Activated CD8-positive, alpha-beta memory T cell treated with anti-CD3 and anti-CD28 coated beads, Interleukin-2, amount 50 U/mL, for 4 hours (primary cell): ENCODE measurements at places on chromosomes 12 and 14.
A peak's percentile ranks its signal among the peaks of the same experiment; 100 is the strongest.

GRCh38 chr12:50127546-50127945 is 15.5 kb downstream of the COX14 start:
- no peak for DNase-seq

DNA sequence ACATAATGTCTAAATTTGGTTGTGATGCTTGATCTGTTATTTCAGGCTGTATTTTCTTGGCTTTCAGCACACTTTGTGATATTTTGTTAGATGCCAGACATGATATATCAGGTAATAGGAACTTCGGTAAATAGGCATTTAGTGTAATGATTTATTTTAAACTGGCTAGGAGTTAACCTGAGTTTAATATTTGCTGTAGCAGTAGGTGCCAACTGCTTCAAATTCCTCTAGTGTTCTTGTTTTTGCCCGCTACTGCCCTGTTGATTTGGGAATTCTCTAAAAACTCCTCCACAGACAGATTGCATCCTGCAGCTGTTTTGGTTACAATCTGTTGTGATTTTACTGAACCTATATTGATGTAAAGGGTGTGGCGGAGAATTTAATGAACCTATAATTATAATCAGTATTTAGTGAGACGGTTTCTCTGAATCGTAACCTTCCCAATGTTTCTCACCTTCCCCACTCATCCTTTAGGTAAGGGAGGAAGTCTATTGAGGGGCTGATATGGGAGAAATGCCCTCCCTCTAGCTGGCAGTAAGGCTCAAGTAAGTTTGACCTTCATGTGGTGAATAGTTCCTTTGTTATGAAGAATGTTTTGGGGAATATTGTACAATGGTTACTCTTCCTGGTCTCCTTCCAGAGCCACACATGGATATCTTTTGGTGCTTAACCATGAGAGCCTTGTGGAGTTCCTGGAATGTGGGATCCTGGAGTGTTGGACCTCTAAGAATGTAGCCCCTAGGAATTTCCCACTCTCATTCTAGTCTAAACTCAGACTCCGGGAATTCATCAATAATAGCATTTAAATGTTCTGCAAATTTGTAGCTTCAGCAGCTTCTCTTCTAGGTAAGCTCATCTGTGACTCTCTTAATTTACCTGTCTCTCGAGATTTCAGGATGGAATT is 634.1 kb downstream of the FSCB start:
- no peak for DNase-seq

GRCh38 chr14:74263921-74264320 is 24.7 kb downstream of the VSX2 start:
- DNase-seq, result no peak

DNA sequence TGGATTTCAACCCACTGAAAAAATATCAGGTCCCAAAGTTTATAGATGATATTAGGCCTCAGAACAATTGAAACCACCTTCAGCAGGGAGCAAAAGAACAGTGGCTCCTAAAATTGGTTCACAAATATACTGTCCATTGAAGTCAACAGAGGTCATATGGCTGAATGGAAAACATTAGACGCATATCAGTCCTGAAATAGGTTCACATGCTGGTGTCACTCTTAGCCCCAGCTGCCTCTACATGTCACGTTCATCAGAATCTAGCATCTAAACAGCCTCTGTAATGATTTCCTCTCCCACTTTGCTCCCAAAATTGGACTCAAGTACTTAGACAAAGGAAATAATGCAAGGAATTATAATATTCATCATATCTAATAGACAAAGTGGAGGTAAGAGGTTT is 8.7 kb downstream of the FLRT2 start:
- DNase-seq, result no peak

- no peak for DNase-seq
Measured at GRCh38 chr12:105076098-105076497, 8.2 kb downstream of the ALDH1L2 start.

DNA sequence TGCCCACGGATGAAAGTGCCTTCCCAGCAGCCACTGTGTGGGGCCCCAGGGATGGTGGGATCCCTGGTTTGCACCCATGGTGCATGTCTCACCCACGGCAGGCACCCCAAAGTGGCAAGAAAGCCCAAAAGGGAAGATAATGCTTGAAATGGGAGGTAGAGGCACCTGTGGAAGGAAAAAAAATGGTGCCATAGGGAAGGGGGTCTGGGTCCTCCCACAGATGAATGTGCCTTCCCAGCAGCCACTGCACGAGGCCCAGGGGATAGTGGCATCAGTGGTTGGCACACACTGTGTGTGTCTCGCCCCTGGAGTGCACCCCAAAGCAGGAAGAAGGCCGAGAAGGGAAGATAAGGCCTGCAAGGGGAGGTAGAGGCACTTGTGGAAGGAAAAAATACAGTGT is 264.2 kb downstream of the ALG10 start:
- DNase-seq, result no peak

- no peak for DNase-seq
Measured at GRCh38 chr12:124796303-124796960, 67.2 kb downstream of the SCARB1 start.

- DNase-seq, result no peak
Measured at GRCh38 chr14:64688811-64689281, 15.4 kb upstream of the PLEKHG3 start.

DNA sequence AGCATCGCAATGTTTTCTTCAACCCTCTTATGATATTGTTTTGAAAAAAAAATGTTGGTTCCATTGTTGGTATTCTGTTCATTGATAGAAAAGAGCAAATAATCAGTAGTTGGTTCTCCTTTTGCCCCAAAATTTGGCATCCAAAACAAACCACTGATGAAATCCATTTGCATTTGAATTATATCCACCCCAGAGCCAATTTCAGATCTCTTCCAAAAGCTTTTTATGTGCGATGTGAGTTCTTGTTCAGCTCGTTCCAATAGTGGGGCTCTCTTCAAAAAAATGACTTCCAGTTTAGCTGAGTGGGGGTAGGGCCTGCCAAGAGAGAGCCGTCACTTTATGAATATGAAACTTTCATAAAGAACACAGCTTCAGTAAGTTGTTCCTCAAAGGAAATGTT is 130.7 kb downstream of the DIO2 start:
- no peak for DNase-seq

DNA sequence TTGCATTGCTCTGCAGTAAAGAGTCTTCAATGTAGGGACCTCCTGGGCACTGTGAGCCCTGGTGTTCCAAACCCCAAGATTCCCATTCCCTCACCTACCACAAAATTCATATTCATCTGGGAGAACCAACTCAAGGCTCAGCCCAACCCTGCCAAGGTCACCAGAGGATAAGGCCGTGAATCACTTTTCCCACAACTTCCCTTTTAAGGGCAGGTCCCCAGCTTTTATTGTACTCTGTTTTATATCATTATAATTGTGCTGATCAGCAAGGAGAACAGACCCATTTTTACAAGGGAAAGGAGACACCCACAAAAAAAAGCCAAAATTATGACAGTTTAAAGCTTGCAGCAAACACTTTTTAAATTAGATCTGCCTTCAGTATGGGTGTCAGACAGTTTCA is 363.0 kb upstream of the FKBP4 start:
- no peak for DNase-seq

GRCh38 chr14:93732524-93732923 is 55.8 kb downstream of the PRIMA1 start:
- no peak for DNase-seq

DNA sequence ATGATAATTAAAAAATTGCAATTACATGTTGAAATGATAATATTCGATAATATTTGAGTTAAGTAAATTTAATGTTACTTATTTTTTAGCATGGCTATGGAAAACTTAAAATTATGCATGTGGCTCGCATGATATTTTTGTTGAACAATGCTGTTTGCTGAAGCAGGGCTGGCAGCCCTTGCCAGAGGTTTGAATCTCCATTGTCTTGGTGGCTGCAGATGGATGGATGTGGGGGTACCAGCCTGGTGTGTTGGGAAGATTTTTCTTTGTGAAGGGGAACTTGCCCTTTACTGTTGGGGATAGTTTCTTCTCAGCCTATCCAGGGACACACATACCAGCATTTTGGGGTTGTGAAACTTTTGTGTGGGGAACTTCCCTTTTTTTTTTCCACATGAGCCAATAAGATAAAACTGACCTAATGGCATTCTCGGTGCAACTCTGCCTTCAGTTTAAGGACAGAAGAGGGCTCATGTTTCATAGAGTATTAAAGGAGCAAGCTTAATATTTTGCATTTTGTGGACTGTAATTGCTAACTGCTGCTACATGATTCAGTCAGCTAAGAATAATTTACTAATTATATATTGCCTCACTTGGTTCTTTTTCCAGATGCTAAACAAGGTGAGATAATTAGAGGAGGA is 8.8 kb downstream of the RASSF3 start:
- DNase-seq, result no peak

- DNase-seq, result no peak
Measured at GRCh38 chr12:5984873-5985272, 39.8 kb upstream of the ANO2 start.

DNA sequence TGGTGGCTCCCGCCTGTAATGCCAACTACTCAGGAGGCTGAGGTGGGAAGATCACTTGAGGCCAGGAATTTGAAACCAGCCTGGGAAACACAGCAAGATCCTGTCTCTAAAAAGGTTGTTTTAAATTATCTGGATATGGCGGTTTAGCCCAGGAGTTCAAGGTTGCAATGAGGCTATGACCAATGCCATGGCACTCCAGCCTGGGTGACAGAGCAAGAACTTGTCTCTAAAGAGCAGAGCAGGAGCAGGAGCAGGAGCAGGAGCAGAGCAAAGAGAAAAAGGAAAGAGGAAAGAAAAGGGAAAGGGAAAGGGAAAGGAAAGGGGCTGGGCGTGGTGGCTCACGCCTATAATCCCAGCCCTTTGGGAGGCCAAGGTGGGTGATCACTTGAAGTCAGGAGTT is 15.1 kb downstream of the DCP1B start:
- no peak for DNase-seq

DNA sequence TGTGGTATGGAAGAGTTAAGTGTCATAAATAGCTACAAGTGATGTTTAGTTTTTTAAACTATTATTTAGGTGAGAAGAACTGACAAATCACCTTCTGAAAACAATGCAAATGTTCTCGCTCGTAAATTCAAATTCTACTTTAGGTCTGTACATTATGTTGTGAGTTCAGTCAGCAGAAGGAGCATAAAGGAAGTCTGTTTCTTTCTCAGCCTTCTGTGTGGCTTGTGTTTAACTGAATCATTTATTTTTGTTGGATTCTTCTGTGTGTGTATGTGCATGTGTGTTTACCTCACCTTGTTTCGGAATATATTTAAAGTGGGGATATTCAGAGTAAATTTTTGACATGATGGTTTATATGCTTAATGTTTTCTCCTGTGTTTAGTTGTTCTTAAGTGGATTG is 285.9 kb downstream of the TMTC2 start:
- DNase-seq, result no peak

DNA sequence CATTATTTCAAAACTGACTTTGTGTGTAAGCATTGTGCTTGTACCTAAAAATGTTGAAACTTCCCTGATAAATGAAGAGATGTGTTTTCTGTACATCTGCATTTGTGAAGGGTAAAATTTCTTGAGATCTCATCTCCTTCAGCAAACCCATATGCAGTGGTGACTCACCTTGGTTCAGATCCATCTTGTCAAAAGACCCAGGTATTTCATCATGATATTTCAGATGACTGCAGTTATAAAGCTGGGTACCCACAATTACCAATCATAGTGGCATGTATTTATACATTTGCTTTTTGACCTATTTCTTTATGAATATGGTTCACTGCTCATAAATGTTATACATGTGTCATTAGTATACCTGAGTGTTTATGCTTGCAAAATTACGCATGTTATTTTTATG is 1213.6 kb downstream of the GALC start:
- DNase-seq, result no peak

DNA sequence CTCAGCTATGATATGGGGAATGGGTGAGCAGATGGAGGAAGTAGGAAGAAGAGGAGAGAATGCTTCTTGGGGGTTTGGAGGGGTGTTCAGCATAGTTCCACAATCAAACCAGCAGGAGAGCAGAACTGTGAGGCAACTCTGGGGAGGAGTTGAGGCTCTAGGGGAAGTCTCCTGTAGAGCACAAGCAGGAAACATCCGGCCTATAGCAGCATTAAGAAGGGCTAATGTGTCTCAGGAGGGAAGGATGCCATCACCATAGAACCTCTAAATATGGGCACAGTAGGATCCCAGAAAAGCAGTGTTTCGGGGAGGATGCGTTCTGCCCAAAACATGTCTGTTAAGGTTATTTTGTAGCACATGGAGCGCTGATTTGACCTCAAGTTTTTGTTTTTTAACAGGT is 8.4 kb upstream of the SALL2 start:
- DNase-seq, result no peak

GRCh38 chr14:65054471-65055085 is 47.7 kb downstream of the MAX start:
- no peak for DNase-seq

DNA sequence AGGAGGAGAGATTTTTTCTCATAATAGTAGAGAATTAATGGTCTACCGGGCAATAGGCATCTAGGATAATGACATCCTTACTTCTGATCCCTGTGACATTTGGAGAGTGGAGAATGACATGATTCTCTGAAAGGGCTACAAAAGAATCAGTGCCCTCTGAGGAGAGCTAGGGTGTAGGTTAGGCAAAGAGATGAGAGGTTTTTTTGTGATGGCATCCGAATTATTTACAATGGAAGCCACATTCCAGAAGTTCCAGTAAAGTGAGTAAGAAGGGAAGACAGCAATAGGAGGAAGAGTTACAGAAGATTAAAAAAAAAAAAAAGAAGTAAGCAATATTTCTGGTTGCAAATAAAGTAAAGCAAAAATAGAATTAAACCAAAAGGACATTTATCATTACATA is 478.0 kb downstream of the RMST start:
- DNase-seq, result no peak

DNA sequence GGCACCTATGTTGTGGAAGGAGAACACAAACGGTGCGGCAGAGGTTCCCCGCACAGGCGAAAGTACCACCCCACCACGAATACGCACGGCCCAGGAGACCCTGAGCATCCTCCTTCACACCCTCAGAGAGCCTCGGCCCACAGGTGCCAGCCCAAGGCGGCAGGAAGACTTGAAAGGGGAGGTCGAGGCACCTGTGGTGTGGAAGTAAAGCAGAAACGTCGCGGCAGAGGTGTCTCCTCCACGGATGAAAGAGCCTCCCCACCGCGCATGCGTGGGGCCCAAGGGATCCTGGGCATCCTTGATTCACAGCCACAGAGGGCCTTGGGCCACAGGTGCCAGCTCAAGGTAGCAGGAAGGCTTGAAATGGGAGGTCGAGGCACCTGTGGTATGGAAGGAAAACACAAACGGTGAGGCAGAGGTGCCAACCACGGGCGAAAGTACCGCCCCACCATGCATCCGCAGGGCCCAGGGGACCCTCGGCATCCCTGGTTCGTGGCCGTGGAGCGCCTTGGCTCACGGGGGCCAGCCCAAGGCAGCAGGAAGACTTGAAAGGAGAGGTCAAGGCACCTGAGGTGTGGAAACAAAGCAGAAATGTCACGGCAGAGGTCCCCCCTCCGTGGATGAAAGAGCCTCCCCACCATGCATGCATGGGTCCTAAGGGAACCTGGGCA is 380.1 kb downstream of the ALG10 start:
- peak; percentile 5 for DNase-seq
